Naive thymus-derived CD8-positive, alpha-beta T cell (primary cell): ENCODE measurements at places on chromosomes 13 and 19.

DNA sequence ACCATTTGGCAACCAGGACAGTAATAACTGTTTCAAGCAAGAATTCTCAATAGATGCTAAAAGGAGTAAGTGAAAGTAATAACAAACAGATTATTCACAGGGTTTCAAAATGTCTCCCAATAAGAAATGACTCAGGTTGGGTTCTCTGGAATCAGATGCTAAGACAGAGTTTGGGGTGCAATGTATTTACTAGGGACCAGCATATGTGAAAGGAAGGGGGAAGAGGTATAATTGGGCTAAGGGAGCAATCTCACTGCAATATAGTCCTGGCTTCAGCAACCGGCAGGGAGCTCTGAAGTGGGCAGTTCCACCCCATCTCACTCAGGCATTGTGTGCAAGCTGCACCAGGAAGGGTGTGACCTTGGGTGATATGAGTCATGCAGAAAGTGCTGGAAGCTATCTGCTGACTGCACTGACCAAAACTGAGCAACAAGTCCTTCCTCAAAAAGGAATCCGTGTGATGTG is 23.4 kb downstream of the ZDHHC20 start:
- DNase-seq = no peak

DNA sequence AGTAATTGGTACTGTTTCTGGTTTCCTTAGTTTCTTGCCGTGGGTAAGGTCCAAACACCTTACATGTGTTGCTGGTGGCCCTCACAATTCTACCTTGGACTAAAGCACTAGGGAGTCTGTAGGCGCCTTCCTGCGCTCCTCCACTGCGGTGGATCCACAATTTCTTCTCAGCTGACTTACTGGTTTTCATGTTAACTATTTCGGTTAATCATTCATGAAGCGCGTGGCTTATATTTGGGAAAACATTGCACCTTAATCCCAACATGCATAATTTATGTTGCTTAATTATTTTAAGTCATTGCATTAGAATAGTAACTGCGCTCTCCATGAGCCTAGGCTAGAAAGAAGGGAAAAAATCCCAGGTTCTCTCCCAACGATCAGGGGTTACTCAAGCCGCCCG is 37.7 kb downstream of the ARHGEF7 start:
- DNase-seq = no peak

- DNase-seq = no peak
Measured at GRCh38 chr19:10567656-10568055, 1.1 kb downstream of the CDKN2D start.

GRCh38 chr19:23183251-23183650 is 66.4 kb downstream of the ZNF730 start:
- no peak for DNase-seq

GRCh38 chr19:54572696-54573311 is 786 bp upstream of the LILRA2 start:
- no peak for DNase-seq

GRCh38 chr19:50556282-50557008 is 11.8 kb downstream of the LRRC4B start:
- DNase-seq = peak; percentile 80

GRCh38 chr19:46449228-46449627 is 20.5 kb upstream of the PNMA8C start:
- no peak for DNase-seq

DNA sequence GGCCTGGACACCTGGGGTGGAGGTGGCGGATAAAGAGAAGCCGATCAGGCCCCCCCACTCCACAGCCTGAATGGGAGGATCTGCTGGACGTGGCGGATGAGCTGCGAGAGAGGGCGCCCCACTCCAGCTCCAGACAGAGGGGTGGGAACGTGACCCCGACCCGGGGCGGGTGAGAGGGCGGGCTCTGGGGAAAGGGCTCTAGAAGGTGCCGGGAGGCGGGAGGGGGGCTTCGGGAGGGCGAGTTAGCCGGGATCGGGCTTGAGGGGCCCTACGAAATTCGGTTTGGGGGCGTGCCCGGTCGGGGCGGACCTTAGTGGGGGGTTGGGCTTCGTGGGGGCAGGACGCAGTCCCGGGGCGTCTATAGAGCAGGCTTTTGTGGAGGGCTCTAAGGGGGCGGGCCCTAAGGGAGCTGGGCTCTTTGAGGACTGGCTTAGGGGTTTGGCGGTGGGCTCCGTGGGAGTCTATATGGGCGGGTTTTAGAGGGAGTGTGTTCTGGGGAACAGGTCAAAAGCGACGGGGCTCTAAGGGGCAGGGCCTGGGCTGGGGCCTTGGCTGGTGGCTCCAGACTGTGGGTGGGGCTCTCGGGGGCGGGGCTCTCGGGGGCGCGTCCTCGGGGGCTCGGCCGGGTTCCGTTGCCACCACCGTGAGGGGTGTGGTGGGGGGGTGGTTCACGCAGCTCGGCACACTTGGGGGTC is 4.1 kb upstream of the NANOS3 start:
- DNase-seq = peak; percentile 52
